NCI-H2081 treated with DMSO at 0.1 percent for 48 hours (cell line): ENCODE measurements at places on chromosomes 16 and 17.

- DNase-seq, result no peak
Measured at GRCh38 chr16:23121024-23121423, 28.2 kb downstream of the USP31 start.

GRCh38 chr17:73267648-73268537 is 6.2 kb upstream of the CPSF4L start:
- DNase-seq, result no peak

DNA sequence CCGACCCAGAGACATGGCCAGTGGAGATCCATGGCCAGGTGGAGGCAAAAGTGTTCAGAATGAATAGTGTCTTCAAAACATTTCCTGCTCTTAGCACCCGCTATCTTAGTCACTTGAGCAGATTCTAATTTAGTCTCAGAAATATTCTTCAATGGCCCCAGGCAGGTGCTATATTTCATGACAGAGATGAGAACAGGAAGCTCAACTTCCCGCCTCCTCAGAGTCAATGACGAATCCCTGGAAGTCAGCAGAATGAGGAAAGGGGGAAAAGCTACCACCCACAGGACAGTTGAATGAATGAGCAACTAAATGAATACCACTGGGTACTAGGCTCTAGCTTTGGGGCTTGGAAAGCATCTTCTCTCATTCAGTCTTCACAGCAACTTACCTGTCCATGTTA is 147.2 kb downstream of the ASIC2 start:
- DNase-seq, result no peak

DNA sequence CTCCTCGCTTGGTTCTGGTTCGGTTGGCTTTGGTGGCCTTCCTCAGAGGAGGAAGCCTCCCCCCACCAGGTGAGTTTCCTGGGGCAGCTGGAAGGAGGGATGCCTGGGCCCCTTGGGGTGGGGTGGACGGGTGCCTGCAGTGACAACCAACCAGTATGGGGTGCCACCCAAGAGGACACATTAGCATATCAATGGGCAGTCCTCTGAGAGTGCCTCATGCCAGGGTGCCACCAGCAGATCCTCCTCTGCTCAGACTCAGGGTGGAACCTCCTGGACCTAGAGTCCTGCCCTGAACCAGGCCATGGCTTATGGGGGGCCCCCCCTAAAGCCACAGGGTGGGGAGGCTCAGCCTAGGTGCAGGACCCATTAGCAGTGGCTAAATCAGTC is 2.7 kb downstream of the PPP1R1B start:
- DNase-seq, result no peak

DNA sequence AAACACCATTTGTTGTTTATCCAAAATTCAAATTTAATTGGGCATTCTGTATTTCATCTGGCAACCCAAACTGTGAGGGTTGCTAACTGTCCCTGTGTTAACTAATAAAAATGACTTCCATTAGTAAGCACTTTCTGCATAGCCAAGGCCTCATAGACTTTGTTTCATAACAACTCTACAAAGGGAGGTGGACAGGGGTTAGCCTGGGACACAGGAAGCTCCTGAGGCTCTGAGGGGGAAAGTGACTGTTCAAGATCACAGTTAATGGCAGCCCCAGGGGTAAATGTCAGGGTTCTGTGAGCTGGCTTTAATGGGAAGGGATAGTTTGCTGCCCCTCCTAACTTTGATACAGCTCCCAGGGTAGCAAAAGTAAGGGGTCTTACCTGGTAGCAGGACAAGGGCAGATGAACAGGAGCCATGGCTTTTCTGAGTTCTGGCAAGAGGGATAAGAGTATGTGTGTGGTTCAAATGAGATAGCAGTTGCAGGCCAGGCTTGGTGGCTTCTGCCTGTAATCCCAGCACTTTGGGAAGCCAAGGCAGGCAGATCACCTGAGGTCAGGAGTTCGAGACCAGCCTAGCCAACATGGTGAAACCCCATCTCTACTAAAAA is 2.2 kb downstream of the HEATR9 start:
- no peak for DNase-seq

DNA sequence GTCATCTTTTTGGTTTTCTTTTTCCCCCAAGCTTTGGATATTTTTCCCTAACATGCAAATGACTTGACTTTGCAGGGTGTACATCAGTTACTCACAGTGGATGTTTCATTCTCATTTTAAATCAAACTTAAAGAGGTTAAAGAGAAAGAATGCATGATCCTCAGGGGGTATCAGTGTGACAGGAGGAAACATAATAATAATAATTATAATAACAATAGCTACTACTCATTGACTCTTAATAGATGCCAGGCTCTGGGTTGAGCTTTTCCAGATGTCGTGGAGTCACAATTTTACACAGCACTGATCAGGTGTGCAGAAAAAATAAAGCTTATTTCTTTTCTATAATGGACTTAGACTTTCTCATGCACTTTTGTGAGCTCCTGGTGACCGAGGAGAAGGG is 157.2 kb upstream of the CACNG3 start:
- no peak for DNase-seq

- DNase-seq, result no peak
Measured at GRCh38 chr17:16258901-16259300, 41.9 kb downstream of the PIGL start.

- no peak for DNase-seq
Measured at GRCh38 chr17:31357091-31357490, 34.4 kb upstream of the RAB11FIP4 start.

DNA sequence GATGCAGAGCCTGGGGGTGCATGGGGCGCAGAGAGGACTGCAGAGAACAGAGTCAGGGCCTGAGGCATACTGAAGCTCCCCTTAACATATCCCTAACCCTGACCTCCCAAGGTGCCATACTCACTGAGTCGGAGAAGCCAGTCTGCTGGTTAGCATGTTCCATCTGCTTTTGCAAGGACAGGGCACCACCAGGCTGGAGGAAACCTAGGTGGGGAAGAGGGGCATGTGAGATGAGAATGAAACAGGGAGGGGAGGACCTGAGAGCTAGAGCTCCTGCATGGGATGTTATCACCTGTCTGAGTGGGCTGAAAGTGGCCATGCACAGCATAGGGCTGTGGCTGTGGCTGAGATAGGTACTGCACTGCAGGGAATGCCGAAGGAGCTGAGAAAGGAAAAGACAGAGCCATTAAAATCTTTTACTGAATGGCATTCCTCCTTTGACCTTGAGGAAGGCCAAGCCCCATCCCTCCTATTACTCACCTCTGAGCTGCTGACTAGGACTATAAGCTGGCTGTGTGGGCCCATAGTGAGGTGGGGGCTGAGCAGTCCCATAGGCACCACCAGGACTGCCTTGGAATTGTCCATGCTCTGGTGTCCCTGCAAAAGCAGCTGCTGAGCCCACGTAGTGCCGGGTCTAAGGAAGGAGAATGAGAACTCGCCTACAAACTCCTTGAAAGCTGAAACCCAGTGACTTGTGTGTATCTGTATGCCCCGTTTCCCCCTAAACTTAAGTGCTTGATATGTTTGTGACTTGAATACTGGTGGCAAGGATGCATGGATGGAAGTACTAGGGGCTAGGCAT is 1.9 kb downstream of the GPS2 start:
- DNase-seq, result no peak

GRCh38 chr17:42241871-42242270 is 34.3 kb downstream of the STAT5B start:
- DNase-seq, result no peak

DNA sequence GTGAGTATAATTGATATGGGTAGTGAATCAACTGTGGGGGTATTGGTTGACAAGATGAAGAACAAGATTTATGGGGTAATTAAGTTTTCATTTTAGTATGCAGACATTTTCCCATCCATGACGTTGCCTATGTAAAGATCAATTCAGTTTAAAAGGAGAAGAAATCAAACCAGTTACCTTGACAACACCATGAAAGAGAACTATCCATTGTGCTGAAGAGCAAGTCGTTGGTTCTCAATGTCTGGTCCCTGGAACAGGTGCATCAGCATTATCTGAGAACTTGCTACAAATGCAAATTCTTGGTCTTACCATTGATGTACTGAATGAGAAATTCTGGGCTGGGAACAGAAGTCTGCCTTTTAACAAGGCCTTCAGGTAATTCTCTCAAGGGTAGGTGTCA is 801 bp upstream of the OR4D2 start:
- no peak for DNase-seq

DNA sequence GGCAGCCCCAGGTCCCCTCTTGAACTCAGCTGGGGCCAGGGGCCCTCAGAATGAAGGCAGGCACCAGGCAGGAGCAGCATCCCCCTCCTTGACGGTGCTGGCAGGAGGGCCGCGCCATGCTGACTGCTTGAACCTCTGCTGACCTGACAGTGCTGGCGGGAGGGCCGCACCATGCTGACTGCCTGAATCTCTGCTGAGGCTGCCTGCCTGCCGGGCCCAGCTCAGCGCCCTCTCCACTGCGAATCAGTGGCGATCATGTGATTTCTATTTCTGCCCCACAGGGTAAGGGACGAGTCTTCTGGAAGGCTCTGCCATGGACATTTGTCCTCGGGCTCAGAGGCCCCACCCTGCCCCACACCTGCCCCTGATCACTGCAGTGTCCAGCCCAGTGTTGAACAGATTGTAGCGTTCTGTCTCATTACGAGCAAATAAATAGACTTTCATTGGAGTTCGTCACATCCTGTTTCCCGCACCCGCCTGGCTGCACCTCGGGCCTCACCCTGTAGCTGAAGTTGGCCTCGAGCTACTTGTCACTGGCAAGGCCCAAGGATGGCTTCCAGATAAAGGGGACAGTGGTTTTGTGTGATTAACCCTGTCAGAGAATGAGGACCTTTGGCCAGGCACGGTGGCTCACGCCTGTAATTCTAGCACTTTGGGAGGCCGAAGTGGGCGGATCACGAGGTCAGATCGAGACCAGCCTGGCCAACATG is 8.6 kb downstream of the C16orf90 start:
- no peak for DNase-seq

DNA sequence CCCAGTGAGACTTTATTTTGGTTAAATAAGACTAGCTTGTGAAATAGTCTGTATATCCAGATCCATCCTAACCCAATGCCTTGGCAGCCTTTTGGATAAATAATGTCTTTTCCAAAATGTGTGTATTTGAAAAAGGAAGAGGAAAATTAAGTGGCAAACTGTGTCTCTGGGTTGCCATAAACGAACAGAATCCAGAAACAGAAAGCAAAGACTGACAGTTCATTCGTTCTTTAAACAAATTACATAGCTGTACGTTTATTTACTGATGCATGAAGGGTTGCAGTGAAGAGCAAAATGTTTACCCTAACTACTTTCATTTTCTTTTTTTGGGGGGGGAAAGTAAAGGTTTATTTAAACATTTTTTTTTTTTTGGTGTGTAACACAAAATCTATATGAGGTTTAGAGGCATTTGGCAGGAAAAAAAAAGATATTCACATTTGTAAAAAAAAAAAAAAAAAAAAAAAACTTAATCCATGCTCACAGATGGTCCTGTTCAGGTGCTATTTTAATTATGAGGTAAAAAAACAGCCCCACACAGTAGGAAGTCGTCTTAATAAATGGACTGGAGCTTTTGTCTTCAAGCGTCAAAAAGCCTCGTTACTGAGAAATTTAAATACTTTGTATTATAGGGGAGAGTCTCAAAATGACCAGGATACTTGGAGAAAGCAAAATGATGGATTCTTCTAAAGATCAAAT is 245.9 kb downstream of the FTO start:
- no peak for DNase-seq

DNA sequence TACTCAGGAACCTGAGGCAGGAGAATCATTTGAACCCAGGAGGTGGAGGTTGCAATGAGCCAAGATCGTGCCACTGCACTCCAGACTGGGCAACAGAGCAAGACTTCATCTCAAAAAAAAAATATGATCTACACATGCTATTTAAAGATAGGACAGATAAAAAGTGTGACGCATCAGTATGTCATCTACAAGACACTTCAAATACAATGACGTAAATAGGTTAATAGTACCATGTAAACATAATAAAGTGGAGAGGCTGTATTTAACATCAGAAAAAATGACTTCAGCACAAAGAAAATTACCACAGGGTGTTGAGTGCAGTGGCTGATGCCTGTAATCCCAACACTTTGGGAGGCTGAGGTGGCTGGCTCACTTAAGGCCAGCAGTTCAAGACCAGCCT is 20.2 kb downstream of the ZNF778 start:
- DNase-seq, result no peak

DNA sequence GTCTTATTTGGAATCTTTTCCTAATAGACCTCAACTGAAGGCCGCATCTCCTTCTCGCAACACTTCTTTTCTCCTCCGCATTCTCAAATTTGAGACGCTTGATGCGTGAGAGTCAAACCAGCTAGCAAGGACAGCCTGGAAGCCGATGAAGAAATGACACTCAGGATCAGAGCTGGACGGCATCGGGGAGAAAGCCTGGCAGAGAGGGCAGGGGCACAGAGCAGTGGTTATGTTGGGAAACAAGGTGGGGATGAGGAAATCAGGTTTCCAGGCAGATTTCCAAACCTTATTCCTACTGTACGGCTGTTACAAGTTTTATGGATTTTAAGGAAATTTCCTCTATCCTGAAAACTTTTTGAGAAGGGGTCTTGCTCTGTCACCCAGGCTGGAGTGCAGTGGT is 164.6 kb upstream of the RPH3AL start:
- DNase-seq, result no peak

DNA sequence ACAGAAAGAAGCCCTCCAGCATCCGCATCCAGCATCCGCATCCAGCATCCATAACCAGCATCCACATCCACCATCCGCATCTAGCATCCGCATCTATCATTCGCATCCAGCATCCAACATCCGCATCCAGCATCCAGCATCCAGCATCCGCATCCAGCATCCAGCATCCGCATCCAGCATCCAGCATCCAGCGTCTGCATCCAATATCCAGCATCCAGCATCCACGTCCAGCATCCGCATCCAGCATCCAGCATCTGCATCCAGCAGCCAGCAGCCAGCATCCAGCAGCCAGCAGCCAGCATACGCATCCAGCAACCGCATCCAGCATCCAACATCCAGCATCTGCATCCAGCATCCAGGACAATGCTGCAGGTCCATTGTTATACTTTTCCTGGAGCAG is 671.0 kb upstream of the C16orf82 start:
- no peak for DNase-seq

DNA sequence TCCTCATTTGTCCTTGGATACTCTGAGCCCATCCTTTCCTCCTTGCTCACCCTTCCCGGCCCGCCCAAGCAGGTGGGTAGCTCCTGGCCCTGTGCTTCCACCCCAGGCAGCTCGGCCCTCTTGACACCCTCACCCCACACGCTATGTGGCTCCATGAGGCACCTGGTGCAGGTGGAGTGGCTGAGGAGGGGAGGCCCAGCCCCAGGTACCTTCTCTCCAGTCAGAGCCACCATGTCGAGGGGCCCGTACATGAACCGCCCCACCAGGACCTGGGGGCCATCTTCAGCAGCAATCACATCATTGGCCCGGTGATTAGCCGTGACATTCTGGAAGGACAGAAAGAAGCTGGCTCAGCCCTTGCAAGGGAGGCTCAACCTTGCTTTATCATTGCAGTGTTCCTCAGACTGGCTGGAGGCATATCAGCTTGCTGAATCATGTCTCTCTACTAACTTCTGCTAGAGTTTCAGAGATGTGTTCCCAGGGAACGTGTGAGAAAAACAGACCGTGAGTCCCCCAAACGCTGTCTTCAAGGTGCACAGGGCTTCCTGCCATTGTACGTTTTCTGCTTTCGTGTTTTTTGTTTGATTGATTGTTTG is 20.3 kb downstream of the PIMREG start:
- no peak for DNase-seq
